ENCODE measurements at places on chromosomes 16 and 17.
A peak's percentile ranks its signal among the peaks of the same experiment; 100 is the strongest.

- DNase-seq, result no peak
These were observed 93.9 kb downstream of the C17orf67 start for GRCh38 chr17:56739776-56740175.

DNA sequence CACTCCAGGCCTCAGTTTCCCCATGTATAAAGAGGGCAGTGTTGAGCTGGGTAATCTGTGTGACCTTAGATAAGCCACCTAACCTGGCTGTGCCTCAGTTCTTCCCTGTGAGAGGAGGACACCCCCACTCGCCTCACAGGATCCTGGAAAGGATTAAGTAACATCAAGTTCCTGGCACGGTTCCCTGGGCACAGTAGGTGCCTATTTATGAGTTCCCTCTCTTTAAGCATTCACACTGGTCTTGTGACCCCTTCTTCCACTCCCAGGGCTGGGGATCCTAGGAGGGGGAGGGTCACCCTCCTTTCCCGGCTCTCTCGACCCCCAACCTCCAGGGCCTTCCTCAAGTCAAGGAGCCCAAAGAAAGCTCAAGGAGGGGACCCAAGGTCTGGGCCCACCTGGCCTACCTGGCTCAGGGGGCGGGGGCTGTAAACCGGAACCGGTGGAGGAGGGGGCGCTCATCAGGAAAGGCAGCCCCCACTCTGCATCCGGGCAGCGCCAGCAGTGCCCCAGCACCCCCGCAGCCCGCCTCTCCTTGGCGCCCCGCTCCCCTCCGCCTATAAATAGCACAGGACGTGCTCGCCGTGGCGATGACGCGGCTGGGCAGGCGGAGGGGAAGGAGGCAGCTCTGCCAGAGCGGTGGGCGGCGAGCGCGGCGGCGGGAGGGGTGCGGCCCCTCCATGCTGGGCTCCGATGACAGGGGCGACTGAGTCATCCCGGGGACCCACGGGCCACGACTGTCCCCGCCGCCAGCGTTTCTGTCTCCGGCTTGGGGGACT lies 9.4 kb downstream of the RPL19 start:
- peak; percentile 32 for DNase-seq

DNA sequence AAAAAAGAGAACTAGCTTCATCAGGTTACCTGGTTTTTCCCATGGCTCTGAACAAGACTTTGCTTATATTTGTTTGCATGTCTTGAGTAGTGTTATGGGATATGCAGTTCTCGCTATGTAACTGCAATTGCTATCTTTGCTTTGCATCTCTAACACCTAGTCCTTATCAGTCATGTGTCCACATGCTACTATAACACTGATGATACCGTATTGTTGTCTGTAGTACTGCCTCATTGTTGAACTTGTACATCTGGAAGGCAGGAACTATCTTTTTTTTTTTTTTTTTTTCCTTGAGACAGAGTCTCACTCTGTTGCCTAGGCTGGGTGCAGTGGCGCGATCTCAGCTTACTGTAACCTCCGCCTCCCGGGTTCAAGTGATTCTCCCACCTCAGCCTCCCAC lies 2.5 kb downstream of the PSME3 start:
- DNase-seq, result no peak

- DNase-seq, result no peak
These were observed 50.6 kb downstream of the PLD6 start for GRCh38 chr17:17155568-17155967.

DNA sequence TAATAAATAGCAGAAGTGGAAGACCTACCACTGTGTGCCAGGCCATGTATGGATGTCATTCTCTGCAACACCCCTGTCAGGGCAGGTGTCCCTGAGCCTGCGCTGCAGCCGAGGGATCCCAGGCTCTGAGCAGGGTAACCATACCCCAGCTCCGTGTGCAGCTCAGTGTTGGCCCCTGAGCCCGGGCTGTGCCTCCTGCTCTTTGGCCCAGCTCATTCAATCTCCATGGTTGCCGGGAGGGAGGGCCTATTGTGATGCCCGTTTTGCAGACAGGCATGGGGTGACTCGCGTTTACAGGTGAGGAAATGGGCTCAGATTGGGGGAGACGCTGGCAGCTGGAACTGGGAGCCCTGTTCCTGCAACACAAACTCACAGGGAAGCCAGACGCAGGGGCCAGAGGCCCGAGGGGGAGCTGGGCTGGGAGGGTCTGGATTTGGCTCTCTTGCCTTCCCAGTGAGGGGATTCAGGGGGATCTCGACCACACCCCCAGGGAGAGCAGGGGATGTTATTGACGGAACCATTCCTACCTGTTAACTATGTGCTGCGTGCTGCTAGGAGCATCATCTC lies 190.5 kb downstream of the IRF8 start:
- DNase-seq, result no peak

DNA sequence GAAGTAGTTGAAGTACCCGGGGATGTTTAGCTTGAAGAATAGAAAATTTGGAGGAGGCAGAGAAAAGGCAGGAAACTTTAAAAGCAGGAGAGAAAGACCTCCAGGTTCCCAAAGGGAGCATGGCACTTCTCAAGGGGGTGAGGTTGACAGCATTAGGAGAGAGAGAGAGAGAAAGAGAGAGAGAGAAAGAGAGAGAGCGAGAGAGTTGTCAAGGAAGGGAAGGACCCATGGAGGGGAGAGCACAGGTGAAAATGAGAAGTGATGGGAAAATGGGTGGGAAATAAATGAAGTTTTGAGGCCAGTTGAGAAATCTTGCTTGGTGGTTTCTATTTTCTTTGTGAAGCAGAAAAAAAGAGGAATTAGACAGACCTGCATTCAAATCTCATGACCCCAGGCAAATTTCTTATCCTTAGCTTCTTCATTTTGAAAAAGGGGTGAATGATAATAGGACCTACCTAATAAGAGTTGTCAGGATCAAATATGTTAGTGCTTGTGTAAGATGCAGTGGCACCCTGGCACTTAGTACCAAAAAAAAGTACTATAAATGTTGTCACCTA lies 24.0 kb downstream of the PRKCB start:
- DNase-seq, result no peak

GRCh38 chr17:3963237-3964201 lies 718 bp downstream of the ATP2A3 start:
- DNase-seq, result no peak

GRCh38 chr16:25419153-25419552 lies 161.5 kb upstream of the ZKSCAN2 start:
- no peak for DNase-seq

DNA sequence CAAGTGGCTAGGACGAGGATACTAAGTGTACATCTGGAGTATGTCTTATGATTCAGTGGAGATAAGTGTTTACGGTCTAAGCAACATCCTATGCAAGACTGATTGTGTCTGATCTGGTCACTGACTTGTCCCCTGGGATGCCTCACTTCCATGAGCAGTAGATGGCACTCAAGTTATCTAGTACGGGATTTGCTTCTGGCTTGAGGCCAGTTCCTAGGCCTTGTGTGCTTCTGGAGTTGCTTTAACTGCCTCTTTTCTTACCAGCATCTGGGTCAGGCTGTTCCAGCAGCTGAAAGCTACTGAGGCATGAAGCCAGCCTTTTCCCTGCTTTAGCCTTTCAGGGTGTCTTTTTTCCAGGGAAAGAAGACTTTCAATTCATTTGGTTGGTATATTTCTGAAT lies 23.0 kb downstream of the SUPT6H start:
- peak; percentile 56 for DNase-seq

DNA sequence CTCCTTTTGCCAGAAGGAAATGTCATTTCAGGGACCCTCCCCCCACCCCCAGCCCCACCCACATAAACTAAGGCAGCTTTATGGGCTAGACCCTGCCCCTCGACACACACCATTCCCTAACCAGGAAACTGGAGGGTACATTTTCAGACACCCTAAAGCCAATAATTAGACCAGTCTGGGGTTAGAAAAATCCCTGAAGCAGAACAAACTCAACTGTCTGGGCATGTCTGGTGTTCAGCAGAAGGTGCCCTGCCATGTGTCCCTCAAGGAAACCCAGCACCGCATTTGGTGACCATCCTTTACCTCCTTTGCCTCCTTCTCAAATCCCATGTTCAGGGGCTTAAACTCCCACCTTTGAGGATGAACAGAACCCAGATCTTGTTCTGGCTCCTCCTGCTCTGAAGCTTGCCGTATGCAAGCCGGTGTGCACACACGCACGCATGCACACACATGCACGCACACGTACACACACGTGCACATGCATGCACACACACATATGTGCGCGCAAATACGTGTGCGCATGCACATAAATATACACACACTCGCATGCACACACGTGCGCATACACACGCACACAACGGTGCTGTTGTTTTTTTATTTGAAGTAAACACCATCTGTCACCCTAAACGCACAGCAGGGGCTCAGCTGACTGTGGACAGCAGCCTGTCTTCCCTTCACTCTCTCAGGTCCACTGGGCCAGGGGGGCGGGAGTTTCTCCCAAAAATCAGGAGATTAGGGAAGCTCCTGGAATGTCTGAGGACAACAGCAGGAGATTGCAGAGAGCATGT lies 156.8 kb upstream of the TNRC6C start:
- no peak for DNase-seq

DNA sequence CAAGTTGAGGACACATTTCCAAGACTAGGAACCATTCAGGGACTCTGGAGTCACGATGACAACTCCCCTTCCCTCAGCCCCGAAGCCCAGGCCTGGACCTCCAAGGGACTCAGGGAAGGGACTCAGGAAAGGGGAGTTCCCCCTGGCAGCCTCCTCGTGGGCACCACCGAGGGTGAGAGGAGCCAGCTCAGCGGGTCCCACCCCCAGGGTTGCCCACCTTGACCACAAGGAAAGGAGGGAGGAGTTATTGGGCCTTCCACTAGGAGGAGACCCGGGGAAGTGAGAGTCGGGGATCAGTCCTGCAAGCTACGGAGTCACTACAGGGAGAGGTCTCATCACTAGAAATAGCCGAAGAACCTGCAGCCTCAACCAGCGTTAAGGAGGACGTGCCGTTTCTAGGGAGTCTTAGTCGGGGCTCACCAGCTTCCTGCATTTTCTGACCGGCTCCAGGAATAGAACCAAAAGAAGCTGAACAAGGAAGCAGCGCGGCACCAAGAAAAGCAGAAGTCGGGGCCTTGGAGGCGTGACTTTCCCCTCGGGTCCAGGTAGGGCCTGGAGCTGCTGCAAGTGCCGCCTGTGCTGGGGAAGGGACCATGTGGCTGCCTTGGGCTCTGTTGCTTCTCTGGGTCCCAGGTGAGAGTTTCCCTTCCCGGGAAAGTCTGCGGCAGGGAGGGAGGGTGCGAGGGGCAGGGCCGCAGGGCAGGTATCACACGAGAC lies at the start of gene CD300A:
CD300A (plus strand) TSS at position 524 of the 717 bp plus-strand sequence; CDS start at position 594, 70 bp downstream.
- no peak for DNase-seq

GRCh38 chr17:29732613-29733012 lies 109.9 kb upstream of the CORO6 start:
- DNase-seq, result no peak

- DNase-seq, result no peak
These were observed 8.3 kb upstream of the FDXR start for GRCh38 chr17:74881073-74881472.

GRCh38 chr16:7946142-7946541 lies 613.5 kb downstream of the RBFOX1 start:
- DNase-seq, result no peak

DNA sequence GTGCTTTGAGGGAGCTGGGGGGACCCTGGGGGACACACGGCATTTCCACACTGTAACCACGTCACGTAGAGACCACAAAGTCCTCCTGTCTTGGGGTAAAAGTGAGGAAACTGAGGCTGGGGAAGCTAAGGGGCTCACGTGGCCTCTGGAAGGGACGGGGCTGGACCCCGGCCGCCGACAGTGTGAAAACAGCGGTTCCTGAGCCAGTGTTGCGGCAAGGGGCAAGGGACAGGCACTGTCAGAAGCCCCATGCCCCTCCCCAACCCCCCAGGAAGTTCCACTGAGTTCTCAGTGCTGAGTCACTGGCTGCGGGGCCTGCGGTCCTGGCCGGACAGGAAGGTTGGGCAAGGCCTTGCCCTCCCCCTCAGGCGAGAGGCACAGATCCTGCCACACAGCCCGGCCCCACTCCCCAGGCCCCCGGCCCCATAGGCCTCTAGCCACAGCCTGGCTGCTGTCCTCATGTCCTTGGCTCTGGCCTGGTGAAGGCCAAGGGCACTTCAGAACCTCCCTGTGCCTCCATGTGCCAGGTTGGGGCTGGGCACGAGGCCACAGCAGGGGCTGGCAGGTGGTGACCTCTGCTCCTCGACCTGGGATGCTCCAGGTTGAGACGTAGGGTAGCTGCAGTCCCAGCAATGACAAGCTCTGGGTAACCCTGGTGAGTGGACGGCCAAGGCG lies 5.0 kb upstream of the CCDC57 start:
- peak; percentile 95 for DNase-seq

GRCh38 chr17:33929181-33929724 lies 325.8 kb upstream of the CCL2 start:
- no peak for DNase-seq

- no peak for DNase-seq
These were observed 20.8 kb downstream of the NPRL3 start for GRCh38 chr16:117379-118365.

- DNase-seq, result no peak
These were observed 1.3 kb downstream of the HIGD1B start for GRCh38 chr17:44848961-44849489.

DNA sequence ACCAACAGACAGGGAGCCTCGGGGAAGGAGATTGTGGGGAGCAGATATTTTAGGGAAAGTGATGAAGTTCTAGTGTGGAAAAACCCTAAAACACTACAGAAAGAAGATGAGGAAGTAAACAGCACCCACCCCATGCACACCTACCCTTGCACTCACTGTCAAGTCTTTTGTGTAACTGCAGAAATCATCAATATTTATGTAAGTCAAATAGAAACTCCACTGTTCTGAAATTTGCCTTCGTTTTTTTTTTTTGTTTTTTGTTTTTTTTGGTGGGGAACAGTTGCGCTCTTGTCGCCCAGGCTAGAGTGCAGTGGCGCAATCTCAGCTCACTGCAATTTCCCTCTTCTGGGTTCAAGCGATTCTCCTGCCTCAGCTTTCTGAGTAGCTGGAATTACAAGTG lies 273.4 kb downstream of the CPPED1 start:
- DNase-seq, result no peak

GRCh38 chr16:72664056-72664508 lies 383.8 kb downstream of the ZFHX3 start:
- no peak for DNase-seq

GRCh38 chr16:87123356-87124001 lies 193.7 kb downstream of the C16orf95 start:
- no peak for DNase-seq
